ENCODE measurements at places on chromosomes 5 and 9.

DNA sequence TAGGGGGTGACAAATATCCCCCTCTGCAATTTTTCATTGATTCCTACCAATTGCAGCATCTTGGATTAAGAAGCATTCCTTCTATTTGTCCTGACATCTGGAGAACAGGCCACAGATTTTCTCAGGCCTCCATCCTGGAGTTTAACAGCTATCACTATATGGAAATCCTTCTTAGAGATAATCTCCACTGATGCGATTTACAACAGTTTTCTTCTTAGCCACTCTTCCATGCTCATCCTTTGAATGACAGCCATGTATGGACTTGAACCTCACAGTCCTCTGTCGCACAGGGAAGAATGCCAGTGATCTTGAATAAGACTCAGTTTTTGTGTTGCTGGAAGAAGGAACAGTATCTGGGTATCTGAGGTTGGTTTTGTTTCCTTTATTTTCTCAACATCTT, 73.2 kb downstream of the PGM5 start:
- H3K36me3 ChIP-seq, result no peaks in the 10 kb centered on the region
- no peak overlapping the region for H3K27ac ChIP-seq
- no peaks in the 10 kb centered on the region for H3K4me1 ChIP-seq
- no peak overlapping the region for H3K4me3 ChIP-seq
- no peak for DNase-seq

GRCh38 chr9:89675058-89675742, 70.4 kb downstream of the GADD45G start:
- H3K4me3 ChIP-seq, result no peak overlapping the region
- H3K27me3 ChIP-seq, result no peaks in the 10 kb centered on the region
- no peak overlapping the region for H3K27ac ChIP-seq

- H3K4me3 ChIP-seq, result no peak overlapping the region
- DNase-seq, result no peak
- H3K27ac ChIP-seq, result no peak overlapping the region
- H3K4me1 ChIP-seq, result peaks cover 8% of the 10 kb centered on the region
- H3K36me3 ChIP-seq, result no peaks in the 10 kb centered on the region
Observed at GRCh38 chr5:14286007-14286406, 142.9 kb downstream of the TRIO start.

DNA sequence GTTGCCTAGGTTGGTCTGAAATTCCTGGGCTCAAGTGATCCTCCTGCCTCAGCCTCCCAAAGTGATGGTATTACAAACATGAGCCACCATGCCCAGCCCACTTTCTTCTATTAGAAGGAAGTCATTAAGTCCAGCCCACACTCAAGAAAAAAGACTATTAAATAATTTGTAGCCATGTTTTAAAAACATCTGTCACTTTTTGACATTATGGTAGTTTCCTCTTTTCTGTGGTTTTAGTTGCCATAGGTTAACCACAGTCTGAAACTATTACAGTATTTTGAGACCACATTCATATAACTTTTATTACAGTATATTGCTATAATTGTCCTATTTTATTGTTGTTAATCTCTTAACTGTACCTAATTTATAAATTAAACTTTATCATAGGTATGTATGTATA, 31.9 kb upstream of the C5orf24 start:
- peak overlapping the region; percentile 19 for H3K27ac ChIP-seq
- no peaks in the 10 kb centered on the region for H3K27me3 ChIP-seq
- DNase-seq, result peak; percentile 53
- no peak overlapping the region for H3K4me3 ChIP-seq
- H3K36me3 ChIP-seq, result peaks cover 45% of the 10 kb centered on the region

- H3K27me3 ChIP-seq, result no peaks in the 10 kb centered on the region
- no peaks in the 10 kb centered on the region for H3K36me3 ChIP-seq
- no peak for DNase-seq
- H3K27ac ChIP-seq, result no peak overlapping the region
- H3K4me3 ChIP-seq, result no peak overlapping the region
Observed at GRCh38 chr5:59722874-59723273, 170.7 kb downstream of the PDE4D start.

DNA sequence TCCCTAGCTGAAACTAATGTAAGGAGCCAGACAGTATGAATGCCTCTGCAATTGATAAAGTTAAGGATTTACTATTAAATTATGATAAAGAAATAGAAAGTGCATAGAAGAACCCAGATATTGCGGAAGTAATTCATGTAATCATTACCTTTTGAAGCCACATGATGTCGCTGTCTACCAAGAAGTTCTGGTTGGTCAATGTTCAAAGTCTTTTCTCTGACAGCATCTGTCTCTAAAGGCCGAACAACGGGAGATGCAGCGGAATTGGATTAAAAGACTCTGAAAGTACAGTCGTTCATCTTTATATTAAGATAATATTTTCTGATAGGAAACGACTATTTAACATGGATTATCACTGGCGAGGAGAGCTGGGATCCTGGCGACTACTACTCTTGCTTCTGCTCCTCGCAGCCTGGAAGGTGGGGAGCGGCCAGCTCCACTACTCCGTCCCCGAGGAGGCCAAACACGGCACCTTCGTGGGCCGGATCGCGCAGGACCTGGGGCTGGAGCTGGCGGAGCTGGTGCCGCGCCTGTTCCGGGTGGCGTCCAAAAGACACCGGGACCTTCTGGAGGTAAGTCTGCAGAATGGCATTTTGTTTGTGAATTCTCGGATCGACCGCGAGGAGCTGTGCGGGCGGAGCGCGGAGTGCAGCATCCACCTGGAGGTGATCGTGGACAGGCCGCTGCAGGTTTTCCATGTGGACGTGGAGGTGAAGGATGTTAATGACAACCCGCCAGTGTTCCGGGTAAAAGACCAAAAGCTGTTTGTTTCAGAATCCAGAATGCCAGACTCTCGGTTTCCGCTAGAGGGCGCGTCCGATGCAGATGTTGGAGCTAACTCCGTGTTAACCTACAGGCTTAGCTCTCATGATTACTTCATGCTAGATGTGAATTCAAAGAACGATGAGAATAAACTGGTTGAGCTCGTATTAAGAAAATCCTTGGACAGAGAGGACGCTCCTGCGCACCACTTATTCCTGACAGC, at the start of gene PCDHA8:
PCDHA8 (plus strand) TSS at position 210 of the 985 bp plus-strand sequence; CDS start at position 345, 135 bp downstream.
- H3K27ac ChIP-seq, result no peak within 1 kb of the TSS
- no peak within 1 kb of the TSS for H3K4me3 ChIP-seq
- no peaks in the 10 kb centered on the region for H3K4me1 ChIP-seq
- peak; percentile 75 for DNase-seq
- H3K36me3 ChIP-seq, result no peaks in the 10 kb centered on the region
- no peaks in the 10 kb centered on the region for H3K27me3 ChIP-seq

DNA sequence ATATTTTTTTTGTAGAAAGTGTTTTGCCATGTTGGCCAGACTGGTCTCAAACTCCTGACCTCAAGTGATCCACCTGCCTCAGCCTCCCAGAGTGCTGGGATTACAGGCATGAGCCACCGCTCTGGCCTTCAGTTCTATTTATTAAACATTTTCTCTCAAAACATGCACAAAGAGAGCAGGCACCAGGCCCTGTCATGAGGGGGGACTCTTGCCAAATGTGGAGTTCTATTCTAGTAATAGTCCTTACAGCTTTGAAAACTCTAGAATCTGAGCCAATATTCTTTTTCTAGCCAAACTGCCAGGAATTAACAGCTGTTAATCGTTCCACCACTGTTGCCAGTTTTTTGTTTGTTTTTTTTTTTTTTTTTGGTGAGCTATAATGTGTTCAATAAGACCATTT, 124.6 kb downstream of the TARS1 start:
- peaks cover 13% of the 10 kb centered on the region for H3K4me1 ChIP-seq
- H3K27ac ChIP-seq, result no peak overlapping the region
- H3K27me3 ChIP-seq, result no peaks in the 10 kb centered on the region
- no peaks in the 10 kb centered on the region for H3K36me3 ChIP-seq
- DNase-seq, result no peak
- no peak overlapping the region for H3K4me3 ChIP-seq

DNA sequence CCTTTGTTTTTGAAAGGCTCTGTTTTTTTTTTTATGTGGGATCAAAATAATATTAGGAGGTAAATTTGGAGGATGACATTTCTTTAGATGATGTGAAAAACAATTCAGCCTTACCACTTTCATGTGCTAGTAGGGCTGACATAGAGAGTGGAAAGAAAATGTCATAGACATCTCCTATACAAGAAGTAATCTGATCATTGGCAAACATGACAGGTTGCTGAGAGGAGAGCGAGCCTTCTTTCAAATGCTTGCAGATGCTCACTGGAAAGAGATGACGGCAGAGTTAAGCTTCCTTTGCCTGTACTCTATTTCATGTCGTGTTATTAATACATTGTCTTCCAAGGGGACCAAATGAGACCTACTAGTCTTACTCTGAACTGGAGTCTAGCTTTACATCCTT, 160.1 kb upstream of the DAP start:
- H3K27me3 ChIP-seq, result no peaks in the 10 kb centered on the region
- no peak overlapping the region for H3K4me3 ChIP-seq
- no peaks in the 10 kb centered on the region for H3K36me3 ChIP-seq
- H3K4me1 ChIP-seq, result no peaks in the 10 kb centered on the region
- H3K27ac ChIP-seq, result no peak overlapping the region

DNA sequence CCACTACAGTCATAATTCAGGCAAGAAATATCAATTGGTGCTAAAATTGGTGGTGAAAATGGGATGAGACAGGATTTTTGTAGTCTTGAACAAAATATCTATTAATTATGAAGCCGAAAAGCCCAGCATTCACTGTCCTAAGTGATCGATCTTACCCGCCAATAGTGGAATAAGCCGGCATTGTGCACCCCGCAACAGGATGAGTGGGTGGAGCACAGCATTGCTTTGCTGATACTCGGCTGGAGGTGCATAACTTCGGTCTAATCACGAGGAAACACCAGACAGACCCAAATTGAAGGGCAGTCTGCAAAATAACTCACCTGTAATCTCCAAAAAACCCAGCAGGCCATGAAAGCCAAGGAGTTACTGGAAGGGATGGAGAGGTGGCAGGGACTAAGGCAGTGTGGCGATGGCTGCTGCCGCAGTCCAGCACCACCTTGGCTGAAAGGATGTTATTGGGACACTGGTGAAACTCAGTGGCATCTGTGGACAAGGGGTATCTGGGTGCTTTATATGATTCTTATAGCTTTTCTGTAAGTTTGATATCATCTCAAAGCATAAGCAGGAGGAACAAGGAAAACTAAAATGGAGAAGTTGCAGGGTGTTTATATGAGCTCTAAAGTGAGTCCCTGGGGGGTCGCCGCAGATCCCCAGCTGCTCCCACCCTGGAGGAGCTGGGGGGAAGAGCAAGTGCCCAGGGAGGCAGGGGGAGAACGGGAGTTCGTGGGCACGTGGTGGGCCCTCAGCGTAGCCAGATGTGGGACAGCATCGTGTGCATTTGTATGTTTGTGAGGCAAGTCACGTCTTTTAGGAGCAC, 45.2 kb downstream of the AHRR start:
- no peaks in the 10 kb centered on the region for H3K27me3 ChIP-seq
- no peak overlapping the region for H3K27ac ChIP-seq
- H3K4me1 ChIP-seq, result peaks cover 15% of the 10 kb centered on the region
- no peak for DNase-seq
- H3K36me3 ChIP-seq, result no peaks in the 10 kb centered on the region
- H3K4me3 ChIP-seq, result no peak overlapping the region

DNA sequence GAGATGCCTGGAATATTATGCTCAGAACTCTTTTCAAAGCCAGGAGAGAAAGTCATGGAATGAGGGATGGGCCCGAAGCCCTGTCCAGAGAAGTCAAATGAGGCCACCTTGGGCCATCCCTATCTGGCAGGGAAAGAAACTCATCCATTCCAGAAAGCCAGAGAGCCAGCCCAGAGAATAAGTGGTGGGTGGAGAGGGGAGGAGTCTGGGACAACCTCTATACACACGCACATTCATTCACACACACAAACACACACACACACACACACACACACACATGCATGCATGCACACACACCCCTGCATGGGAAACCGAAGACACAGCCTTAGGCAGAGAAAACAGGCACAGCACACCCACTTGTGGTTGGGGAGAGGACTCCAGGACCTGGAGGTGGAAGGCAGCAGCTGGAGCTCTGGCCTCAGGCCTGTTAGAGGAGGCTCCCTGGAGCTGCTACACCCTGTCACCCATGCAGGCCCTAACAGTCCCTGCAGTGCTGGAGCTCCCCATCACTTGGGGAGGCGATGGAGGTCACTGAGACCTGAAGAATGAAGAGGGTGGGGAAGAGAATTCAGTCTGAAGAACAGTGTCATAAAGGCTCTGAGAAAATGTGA, 38.0 kb downstream of the TGFBI start:
- DNase-seq, result no peak
- no peaks in the 10 kb centered on the region for H3K36me3 ChIP-seq
- H3K4me1 ChIP-seq, result no peaks in the 10 kb centered on the region
- H3K27me3 ChIP-seq, result no peaks in the 10 kb centered on the region
- H3K27ac ChIP-seq, result no peak overlapping the region

- H3K27ac ChIP-seq, result 0 out of 2 replicates have a peak overlapping the region, but pooled peaks have one; percentile 7
- H3K4me3 ChIP-seq, result no peak overlapping the region
- H3K36me3 ChIP-seq, result peaks cover 83% of the 10 kb centered on the region
- no peaks in the 10 kb centered on the region for H3K27me3 ChIP-seq
Observed at GRCh38 chr9:21831841-21832509, 29.5 kb downstream of the MTAP start.

DNA sequence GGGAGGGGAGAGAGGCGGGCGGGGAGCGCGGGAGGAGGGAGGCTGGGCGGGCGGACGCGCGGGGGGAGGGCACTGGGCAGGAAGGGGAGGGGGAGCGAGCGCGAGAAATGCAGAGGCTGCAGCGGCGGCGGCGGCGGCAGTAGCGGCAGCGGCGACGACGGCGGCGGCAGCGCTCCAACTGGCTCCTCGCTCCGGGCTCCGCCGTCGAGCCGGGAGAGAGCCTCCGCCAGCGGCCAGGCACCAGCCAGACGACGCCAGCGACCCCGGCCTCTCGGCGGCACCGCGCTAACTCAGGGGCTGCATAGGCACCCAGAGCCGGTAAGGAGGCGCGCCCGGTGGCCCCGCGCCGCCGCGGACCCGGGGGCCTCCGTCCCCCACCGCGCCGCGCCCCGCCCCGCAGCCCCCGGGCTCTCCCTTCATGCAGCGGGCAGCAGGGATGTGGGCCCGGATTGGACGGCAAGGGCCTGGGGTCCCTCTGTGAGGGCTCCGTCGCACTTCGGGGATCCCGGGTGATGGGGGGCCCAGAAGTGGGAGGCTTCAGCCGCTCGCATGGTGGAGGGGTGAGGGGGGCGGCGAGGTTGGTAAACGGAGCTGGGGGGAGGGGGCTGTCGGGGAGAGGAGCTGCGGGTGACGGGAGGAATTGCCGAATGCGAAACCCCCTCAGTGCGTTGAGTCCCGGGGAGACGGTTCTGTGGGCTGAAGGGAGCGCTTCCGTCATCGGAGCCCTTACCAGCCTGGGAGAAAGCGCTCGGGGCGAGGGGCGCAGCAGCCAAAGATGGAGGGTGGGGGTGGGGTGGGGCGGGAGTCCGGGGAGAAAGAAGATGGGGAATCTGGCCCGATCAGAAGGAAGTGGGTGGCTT, at the start of gene BASP1:
BASP1 (plus strand) TSS at position 139 of the 860 bp plus-strand sequence. CDS start 57,586 bp downstream, outside the sequence.
- peaks cover 62% of the 10 kb centered on the region for H3K4me1 ChIP-seq
- peak; percentile 81 for DNase-seq
- no peaks in the 10 kb centered on the region for H3K36me3 ChIP-seq
- peak within 1 kb of the TSS; percentile 52 for H3K27ac ChIP-seq
- peak within 1 kb of the TSS; percentile 88 for H3K4me3 ChIP-seq

- H3K4me3 ChIP-seq, result no peak overlapping the region
- no peaks in the 10 kb centered on the region for H3K27me3 ChIP-seq
Observed at GRCh38 chr5:145658435-145658834, 176.7 kb downstream of the PRELID2 start.

Data from Karpas-422 (cell line).